ENCODE measurements at places on chromosomes 4 and X.

GRCh38 chrX:8887004-8887403 is 85.8 kb upstream of the FAM9A start:
- DNase-seq: no peak

GRCh38 chr4:81960961-81961360 is 412.8 kb downstream of the HNRNPD start:
- no peak for DNase-seq

- no peak for DNase-seq
These were observed 456.3 kb downstream of the PDGFC start for GRCh38 chr4:156515295-156515694.

- no peak for DNase-seq
These were observed 21.1 kb downstream of the CPLX1 start for GRCh38 chr4:804804-805203.

- no peak for DNase-seq
These were observed 45.5 kb upstream of the FAM241A start for GRCh38 chr4:112099701-112100297.

GRCh38 chrX:34332334-34332733 is 200.2 kb upstream of the FAM47A start:
- no peak for DNase-seq

DNA sequence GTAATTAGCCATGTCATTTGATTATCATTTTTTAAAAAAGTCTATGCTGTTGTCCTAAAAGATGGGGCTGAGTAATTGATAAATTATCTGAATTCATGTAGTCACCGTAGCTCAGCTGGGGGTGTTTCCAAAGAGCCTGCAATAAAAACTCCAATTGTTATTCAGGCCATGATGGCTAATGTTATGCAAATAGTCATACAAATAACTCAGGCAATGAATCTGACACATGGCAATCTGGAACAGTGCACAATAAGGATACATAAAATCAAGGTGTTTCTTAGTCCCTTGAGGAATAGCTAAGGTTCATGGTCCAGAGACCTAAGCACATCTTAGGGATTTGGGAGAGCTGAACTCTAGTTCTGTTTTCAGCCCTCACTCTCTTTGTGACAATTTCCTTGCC is 15.2 kb downstream of the MMRN1 start:
- DNase-seq: no peak

GRCh38 chr4:76449362-76449767 is 14.3 kb downstream of the SHROOM3 start:
- no peak for DNase-seq

DNA sequence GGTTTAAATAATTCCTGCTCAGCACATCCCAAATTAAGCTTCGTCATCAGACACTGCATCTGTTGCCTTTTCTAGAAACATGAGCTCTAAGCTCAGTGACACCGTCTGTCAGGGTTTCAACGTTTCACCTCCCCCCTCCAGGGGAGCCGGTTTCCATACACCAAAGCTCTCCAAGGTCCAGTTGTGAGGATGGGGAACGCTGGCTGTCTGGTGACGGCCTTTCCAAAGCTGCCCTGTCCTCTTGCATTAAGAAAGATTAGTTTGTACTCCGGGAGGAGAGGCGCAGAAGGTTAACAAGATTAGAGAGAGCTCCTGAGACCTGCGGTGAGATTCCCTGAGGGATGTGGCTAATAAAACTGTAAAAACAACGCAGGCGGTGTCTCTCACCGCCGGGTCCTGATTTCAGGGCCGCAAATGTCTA is 43.2 kb downstream of the ASMT start:
- DNase-seq: no peak

DNA sequence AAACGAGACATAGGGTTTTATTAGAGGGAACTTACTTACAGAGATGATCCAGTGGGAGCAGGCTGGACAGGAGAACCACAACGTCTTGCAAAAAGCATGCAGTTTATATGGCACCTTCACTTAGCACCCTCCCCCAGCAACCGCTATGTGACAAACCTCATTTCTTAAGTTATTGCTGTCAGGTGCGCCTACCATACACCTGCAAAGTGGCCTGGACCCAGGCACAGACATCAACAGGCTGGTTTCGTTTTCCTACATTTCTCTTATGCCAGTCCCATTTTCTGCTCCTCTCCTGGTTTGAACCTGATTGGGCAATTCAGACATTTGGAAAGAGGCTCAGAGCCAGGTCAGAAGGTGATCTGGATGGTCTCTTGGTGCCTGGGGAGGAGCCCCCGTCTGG is 18.3 kb downstream of the RTL5 start:
- no peak for DNase-seq

DNA sequence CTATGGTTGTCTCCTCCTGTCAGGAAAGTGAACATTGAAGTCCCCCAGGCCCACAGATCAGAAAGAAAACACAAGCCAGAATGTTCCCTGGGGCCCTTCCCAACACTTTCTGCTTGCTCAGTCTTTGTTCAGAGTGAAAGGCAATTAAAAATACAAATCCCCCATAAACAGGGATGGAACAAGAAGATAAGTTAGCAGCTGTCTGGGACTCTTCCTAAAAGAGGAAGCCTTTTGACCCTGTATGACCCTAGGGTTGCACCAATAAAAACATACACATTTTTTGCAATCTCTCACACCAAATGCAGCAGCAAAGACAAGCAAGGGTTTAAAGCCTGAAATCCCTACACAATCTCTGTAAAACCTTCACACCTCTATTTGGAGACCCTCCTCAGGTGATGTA is 22.6 kb downstream of the IRF2 start:
- DNase-seq: no peak

- DNase-seq: no peak
These were observed 201.3 kb downstream of the PTTG2 start for GRCh38 chr4:38161208-38162113.

- DNase-seq: no peak
These were observed 126.0 kb upstream of the PAQR3 start for GRCh38 chr4:79065262-79065661.

DNA sequence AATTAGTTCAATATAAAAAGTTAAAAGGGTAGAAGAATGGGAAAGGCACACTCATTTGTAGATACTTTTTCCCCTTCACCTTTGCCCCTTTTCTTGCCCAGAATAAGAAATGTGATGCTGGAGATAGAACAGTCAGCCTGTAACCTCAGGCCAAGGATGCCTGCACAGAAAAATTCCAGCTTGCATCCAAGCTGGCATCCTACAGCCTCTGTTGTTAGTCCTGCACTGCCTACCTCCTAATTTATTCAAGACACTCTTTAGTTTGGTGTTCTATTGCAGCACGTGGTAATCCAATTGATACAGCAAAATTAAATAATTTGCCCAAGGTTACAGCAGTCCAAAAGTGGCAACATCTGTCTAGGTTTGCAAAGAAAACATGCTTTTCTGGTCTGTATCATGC is 9.7 kb upstream of the USO1 start:
- no peak for DNase-seq

GRCh38 chr4:82559735-82560120 is 2.1 kb downstream of the TMEM150C start:
- DNase-seq: no peak

DNA sequence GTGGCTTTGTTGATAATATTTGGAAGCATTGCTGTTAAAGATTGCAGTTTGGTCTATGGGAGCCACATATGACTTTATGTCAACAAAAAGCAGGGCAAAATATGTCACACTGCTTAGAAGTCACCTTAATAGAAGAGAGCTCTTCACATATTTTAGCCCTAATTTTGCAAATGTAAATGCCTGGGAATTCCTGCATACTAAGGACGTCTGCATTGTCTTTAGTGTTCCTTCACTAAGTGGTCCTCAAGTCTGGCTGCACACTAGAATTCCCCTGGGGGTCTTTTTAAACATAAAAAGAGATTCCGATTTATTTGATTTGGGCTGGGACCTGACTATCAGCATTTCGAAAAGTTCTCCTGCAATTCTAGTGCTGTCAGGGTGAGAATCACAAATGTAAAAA is 495.1 kb upstream of the FAM241A start:
- no peak for DNase-seq

GRCh38 chr4:98570151-98570797 is 88.1 kb downstream of the TSPAN5 start:
- no peak for DNase-seq

- no peak for DNase-seq
These were observed 886 bp upstream of the WWC2 start for GRCh38 chr4:183098019-183098722.

DNA sequence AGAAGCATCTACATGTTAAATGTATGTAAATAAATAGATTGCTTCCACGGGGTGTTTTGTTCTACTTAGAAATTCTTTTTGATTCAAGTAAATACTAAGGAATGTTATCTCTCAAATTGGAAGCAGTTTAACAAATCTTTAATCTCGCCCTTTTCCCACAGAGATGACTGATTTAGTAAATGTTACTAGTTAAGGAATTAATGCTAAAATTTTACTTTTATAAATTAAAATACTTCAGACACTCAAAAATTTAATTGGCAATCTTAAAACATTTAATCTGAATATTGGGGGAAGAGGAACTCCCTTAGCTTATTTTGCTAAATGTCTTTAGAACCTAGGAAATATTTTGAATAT is 12.1 kb downstream of the LARP7 start:
- DNase-seq: no peak

DNA sequence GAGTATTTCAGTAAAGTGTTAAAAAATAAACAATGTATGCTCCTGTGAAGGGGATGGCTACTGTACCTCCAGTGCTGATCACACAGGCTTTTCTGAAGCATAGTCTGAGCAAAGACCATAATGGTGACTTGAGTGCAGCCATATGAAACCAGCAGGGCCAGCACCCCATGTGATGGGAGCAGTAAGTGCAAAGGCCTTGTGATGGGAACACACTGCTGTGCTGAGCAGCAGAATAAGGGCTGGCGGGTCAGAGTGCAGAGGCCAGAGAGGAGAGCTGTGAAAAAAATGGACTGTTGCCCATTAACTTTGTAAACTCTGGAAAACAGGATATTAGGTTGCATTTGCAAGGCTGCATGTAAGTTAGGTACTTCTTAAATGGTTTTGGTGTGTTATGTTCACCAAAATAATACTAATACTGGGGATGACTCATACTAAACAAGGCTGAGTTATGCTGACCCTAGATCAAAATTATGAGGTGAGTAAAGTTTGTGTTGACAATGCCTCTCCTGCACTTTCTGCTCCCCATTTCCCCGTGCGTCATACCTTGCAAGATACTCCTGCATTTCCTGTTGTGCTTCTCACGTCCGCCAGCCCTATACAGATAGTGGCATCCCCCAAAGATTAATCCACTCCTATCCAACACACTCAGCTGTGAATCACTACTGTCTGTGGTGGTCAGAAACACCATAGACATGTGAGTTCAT is 67.0 kb upstream of the FAM9A start:
- no peak for DNase-seq

DNA sequence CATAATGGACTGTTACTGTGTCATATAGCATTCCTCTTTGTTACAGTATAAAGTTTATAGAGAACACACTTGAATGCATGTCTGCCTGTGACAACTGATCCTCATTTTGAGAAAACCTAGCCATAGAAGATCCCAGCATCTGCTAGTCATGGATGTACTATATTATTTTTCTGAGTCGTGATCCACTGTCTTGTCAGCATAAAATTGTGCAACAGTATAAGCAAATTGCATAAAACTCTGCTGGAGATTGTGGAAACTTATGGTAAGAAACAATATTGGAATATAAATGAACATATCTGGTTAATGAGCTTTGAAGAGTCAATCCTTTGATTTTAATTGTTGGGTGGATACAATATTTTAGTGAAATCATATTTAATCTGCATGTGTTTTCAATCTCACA is 3.6 kb downstream of the NEIL3 start:
- no peak for DNase-seq

- peak; percentile 47 for DNase-seq
These were observed 57.3 kb upstream of the AP1S2 start for GRCh38 chrX:15911734-15912550.

DNA sequence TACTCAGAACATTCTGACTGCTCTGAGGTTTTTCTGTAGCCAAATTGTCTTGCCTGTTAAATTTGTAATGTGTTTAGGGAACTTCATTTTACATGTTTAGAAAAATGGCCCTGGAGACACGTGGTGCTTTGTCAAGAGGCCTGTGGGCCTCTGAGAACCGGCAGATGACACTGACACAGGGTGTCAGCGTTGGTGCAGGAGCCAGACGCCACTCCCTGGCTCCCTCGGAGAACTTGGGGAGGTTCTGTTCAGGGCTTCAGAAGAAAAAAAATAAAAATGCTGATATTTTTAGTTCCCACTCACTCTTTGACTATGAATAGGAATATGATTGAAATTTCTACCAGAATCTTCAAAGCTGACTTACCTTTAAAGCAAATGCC is 190.9 kb upstream of the GATB start:
- no peak for DNase-seq

DNA sequence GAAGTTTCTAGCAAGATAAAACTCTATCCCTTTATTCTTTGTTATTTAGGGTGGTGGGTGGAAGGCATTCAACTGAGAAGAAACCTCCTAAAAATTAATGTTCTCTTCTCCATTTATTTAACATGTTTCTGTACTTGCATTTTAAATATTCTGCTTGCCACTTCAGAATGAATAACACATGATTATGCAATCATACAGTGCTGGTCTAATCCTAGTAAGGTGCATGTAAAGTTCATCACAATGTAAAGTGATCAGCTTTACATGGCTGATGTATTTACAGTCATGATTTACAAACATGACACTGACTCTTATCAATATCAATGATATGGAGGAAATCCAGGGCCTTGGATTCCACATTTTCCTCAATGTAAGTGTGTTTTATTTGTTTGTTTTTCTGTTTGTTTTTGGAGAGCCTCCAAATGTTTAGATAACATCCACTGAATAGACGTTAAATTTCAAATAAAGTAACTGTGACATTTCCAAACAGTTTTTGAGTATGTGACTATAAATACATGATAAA is 342.1 kb upstream of the CTSO start:
- DNase-seq: no peak

DNA sequence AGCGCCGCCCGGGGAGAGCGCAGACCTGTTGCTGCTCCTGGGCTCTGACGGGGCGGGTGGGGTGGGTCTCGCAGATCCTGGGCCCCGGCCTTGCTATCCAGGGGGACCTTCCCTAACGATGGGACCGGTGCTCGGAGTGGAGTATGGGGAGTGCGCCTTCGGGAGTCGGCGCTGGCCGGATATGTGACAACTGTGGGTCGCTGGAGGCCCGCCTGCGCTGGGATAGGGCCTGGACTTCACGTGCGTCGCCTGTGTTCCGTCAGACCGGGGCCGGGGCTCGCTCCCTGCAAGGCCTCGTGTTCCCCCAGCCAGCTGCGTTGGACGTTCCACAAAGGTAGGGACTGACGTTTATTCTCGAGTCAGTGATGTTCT is 1.3 kb downstream of the TBL1X start:
- peak; percentile 20 for DNase-seq

GRCh38 chr4:48944252-48944651 is 37.7 kb upstream of the OCIAD2 start:
- DNase-seq: no peak

DNA sequence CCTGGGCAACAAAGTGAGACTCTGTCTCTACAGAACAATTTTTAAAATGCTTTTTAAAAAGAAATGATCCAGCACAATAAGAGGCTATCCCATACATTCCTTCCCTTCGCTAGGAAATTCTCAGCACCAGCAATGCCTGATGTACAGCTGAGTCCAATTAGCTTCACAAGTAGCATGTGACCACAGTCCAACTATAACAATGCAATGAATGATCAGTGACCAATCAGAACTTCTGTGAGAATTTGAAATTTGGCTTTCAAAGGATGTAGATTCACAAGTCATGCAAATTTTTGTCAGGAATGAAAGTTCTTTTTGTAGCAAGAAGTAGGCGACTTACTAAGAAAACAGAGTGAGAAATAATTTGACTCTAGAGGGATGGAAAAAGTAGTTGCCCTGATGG is 278.5 kb upstream of the UGT8 start:
- DNase-seq: no peak

GRCh38 chr4:27828843-27829242 is 968.2 kb downstream of the STIM2 start:
- no peak for DNase-seq

- no peak for DNase-seq
These were observed 37.2 kb downstream of the GPR82 start for GRCh38 chrX:41761169-41761568.

Measured in CD4-positive, alpha-beta T cell treated with Interferon gamma for 1 hour (primary cell).